ENCODE measurements at places on chromosomes 7 and 10.
A peak's percentile ranks its signal among the peaks of the same experiment; 100 is the strongest.

DNA sequence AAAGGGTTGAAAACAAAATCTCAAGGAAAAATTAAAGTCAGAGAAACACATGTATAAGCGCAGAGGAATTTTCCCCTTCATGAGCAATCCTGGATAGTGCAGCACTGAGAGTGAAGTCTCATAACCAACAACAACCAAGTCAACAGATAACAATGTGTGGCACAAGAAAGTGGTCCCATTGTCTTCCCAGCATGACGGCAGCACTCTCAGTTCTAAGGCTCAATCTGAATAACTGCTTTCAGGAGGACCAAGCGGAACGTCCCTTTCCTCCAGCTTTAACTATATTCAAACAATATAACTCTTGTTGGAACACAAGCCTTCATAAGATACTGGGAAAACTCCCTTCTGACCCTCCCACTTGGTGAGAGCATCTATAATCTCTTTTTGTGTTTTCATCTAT is 137.9 kb downstream of the RAPGEF5 start:
- no peak for DNase-seq

GRCh38 chr10:116263870-116264655 is 8.9 kb downstream of the GFRA1 start:
- no peak for DNase-seq

DNA sequence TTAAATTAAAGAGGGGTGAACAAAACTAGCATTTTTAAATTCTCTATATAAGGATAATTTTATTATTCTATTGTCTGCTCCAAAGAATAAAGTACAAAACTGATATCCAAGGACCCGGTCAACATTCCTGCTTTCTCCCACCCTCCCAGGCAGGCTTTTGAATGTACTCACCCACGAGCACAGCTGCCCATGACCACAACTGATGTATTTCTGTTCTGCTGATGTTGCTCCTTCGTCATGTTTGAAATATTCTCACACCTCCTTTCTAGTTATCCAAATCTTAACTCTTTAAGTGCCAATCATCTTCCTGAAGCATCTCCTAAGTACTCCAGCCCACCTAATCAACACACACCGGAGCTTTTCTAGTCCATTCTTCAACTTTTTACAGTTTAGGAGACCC is 46.7 kb downstream of the CALD1 start:
- no peak for DNase-seq

- no peak for DNase-seq
Observed at GRCh38 chr7:1312136-1313070, 79.7 kb downstream of the UNCX start.

DNA sequence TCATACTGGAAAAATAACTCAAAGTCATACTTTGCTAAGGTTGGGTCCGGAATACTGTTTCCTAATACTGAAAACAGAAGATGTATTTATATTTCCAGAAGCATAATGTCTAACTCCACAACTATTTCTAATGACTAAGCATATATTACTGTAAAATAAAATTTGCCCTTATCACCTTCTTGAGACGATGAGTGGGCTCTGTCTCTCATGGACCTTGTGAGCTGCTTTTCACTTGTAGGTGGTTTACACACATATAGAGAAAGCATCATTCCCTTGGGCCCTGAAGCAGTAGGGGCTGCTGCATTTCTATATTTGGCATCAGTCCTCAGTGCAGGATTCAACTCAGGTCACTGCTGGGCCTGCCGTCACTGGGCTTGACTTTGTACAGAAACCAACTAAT is 10.7 kb upstream of the FAM13C start:
- no peak for DNase-seq

DNA sequence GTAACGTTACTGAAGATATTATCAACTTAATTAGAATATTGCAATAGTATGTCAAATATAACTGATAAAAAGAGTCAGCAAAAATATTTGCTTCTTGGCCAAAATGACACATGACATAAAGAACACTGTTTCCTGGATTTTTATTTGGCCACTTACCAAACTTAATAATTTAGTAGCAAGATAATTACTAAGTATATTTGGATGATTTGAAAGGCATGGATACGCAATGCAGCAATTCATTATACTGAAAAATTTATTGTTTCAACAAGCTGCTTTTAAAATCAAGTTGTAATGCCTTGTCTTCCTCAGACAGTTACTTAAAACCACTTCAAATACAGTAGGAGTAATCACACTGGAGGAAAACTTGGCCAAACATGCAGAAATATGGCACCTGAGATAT is 234.0 kb downstream of the SEMA3E start:
- DNase-seq: no peak

DNA sequence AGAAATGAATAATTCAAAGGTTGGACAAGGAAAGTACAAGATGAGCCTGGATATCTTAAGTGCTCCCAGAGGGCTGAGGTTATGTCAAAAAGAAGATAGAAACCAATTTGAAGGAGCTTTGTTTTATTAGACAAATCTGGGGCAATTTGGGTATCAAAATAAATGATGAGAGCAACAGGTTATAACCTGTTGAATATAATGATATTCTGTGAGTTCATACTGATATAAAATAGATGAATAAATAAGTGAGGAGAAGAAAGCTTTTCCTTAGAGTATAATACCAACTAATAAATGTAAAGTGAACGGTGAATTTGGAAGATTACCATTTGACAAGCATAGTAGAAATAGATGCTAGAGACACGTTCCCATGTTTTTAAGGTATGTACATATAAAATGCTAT is 544.2 kb upstream of the ANKRD30A start:
- no peak for DNase-seq

DNA sequence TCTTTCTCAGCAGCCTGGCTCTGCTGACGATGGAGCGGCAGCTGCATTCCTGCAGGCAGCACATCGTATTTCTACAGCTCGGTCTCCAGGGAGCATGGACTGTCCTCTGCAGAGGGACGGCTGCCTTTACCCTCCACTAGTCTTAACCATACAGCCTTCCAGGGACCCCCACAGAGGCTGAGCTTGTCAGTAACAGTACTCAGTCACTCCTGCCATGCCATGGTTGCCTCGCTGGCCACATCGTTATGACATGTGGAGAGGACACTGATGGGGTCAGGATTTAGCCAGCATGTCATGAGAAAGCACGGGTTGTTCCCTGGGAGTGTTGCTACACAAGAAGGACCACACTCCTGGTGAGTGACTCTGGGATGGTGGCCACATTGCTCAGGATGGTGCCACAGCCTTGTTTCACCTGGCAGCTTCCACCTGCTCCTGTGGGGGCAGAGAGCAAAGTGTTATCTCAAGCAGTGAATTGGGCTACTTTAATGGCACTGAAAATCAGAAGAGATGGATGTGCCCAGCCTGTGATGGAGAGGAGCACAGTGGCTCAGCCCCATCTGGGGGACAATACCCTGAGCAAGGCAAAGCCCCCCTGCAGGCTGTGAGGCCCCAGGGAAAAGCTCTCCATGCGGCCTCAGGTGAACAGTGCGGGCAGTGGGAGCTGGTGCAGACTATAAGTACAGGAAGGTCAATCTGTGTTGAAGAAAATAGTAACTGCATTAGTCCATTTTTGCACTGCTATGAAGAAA is 443.9 kb downstream of the TCERG1L start:
- no peak for DNase-seq

- DNase-seq: no peak
Observed at GRCh38 chr10:25934621-25935139, 651 bp downstream of the MYO3A start.

GRCh38 chr10:69209787-69210484 is 10.2 kb upstream of the HKDC1 start:
- no peak for DNase-seq

- peak; percentile 71 for DNase-seq
Observed at GRCh38 chr10:95841661-95842498, 65.9 kb upstream of the CC2D2B start.

- DNase-seq: no peak
Observed at GRCh38 chr7:75725306-75725705, 13.4 kb downstream of the HIP1 start.

GRCh38 chr10:120433141-120433540 is 23.9 kb upstream of the PLPP4 start:
- no peak for DNase-seq

DNA sequence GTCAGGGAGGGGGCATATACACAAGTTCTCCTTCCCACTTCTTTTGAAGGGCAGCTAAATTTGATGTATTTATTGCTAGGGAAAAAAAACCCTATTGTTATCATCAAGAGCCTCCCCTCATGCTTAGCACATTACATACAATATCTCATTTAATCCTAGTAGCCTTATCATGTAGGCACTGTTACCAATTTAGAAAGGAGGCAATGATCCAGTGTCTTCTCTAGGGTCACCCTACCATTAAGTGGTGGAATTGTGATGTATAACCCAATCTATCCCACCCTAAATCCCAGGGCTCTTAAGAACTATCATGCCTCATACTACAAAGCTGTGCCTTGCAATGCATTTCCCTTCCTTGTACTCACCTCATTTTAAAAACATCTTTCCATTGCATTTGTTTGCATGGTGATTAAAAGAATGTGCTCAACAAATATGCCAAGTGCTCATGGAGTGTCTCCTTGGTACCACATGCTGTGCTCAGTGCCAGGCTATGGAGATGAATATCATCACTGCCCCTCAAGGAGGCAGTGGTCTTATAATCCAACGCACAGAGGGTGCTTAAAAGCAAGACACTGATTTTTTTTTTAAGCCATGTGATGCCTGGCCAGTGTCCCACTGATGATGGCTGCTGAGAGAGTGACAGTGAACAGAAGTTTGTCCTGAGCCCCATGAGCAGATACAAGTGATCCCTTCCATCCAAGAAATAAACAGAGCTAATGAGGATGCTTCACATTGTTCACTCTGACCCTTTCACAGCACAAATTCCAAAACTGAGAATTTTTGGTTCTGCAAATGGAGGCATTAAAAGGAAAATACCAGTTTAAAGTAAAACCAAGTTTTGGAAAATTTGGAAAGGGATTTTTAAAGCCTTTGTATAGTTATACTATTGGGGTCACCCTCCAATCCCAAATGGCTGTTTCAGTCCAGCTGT is 98.2 kb downstream of the SORBS1 start:
- no peak for DNase-seq

DNA sequence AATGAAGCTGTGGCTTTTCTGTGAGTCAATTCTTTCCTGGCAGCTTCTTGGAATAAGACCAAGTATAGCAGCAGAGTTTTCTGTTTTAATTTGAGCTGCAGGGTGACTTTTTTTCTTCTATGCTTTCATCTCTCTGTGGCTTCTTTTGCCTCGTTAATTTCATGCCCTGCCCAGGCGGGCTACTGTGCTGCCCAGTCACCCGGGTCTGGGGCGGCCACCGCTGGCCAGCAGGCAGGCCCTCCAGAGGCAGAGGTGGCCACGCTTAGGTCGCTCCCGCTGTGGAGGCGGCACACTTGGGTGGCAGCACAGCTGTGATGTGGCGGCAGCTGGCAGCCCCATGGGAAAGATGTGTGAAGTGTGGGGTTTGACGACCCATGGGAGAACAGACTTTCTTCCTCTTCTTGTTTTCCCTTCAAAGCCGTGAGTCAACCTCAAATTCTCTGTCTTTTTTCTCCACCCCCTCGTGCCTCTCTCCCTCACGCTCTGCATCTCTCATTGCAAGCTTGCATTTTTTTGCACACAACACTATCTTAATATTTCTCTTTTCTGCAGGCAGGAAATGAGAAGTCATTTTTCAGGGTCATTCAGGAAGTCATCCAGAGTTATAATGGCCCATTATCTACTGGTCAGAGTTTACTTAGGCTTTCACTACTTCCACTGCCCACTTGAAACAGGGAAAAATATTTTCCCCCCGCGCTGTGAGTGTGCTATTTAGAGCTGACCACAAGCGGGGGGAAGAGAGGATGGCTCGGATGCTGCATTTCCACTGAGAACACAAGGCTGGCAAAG is 67.8 kb downstream of the EGFR start:
- DNase-seq: no peak

GRCh38 chr10:98168147-98168546 is 33.7 kb downstream of the R3HCC1L start:
- no peak for DNase-seq

DNA sequence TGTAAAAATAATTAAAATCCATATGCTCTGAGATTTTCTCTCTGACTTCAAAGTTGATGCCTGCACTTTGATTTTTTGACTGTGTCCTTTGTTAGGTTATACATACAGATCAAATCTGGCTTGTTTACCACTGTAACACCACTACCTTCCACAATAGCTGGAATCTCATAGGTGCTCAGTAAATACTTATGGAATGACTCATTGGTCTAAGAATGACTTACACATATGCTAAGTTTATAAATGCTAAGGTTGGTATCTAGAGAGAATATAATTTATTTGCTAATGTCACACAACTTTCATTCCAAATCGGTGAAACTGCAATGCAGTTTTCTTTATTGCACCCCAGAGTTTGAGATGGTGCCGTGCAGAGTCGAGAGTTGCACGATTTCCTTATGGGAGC is 578.5 kb downstream of the SH2D4B start:
- DNase-seq: no peak

DNA sequence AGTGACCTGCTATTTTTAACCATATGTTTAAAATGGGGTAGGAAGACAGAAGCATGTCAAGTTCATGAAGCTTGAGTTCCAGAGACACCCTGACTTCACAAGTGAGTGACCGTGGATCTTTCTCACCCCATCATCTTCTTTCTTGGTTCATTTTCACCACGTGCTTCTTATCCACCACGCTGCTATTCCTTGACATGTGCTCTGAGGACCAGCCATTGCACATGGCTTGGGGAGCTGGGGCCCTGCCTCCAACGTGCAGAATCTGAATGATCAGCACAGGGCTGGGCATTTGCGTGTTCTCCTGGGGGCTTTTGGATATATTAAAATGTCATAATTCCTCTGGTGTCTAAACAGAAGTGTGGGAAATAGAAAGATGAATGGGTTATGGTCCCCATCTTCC is 25.0 kb upstream of the GTPBP4 start:
- DNase-seq: no peak

GRCh38 chr7:42843205-42843800 is 68.6 kb downstream of the C7orf25 start:
- no peak for DNase-seq

- DNase-seq: no peak
Observed at GRCh38 chr7:35816514-35816913, 15.7 kb downstream of the SEPTIN7 start.

DNA sequence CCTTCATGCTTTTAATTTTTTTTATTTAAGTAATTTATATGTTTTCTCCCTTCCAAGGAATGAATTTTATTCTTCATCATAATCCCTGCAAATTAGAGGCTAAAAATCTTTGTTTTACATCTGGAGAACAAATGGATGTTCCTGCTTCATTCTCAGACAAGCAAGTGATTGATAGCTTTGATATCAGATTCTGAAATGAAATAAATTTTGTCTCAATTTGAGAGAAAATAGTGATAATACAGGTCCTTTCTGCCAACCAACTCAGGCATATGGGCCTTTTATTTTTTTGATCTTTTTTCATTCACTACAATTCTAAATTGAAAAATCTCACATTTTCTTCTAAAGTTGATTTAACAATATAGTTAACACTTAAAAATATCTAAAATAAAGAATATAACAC is 427.1 kb downstream of the EXOC4 start:
- DNase-seq: no peak

DNA sequence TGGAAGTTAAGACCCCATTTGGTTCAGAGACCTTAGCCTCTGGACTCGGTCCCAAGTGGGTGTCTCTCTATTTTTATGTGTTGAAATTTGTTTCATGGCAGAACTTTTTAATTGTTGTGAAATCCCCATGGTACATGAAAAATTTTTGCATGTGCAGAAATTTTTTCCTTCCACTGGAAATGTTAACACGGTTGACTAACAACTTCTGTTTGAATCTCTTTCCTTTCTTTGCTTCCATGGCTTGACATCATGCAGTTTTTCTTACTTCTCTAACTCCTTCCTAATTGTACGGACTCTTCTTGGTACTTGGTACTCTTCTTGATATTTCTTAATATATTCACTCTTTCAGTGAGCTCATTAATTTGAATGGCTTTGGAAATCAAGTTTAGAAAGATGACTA is 18.3 kb downstream of the MDFIC start:
- DNase-seq: no peak

Data from CD14-positive monocyte (primary cell).